Left ventricle myocardium superior (tissue), 1 donor: ENCODE measurements at places on chromosomes 7 and 10. TPM values are rescaled to one million over a fixed set of nuclear protein-coding genes. Genes with fewer than 3 reads are reported as not detected.

The ECHDC3 gene
- total RNA-seq, result 94.6 TPM

The LRRN3 gene
- 10.6 TPM for total RNA-seq

GRCh38 chr7:77349141-77349540, 67.0 kb downstream of the GSAP start:
- no peak for DNase-seq

GRCh38 chr7:145643981-145644380, 472.6 kb upstream of the CNTNAP2 start:
- DNase-seq, result no peak

DNA sequence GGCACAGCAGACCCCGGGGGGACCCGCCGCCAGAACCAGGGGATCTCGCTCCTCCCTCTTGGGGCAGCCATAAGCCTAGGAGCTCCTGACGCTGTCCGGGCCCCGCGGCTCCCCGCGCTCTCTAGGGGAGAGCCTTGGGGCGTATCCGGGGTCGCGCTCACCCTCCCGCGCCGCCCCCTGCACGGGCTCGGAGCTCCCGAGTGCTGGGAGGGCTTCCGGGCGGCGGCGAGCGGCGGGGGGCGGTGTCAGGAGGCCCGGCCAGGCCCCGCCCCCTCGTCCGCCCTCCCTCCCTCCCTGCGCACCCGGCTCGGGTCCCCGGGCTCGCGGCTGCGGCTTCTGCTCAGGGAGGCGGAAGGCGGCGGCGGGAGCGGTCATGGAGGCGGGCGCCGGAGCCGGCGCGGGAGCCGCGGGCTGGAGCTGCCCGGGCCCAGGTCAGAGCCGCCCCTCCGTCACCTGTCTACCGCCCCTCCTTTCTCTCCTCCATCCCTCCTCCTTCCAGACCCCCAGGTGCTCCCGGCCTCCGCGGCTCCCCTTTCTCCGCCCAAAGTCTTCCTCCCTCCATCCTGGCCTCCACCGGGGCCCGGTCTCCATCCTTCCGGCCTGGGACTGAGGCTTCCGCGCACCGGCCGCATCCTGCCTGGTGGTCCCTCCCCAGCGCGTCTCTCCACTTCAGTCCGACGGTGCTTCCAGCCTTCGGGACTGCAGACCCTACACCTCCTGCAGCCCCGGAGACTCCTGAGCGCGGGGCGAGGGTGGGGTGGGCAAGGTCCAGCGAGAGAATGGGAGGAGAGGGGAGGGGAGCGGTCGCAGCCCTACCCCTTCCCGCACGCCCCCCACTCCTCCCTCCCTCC, at the start of gene CCDC136:
CCDC136 (plus strand) TSS at position 848 of the 851 bp plus-strand sequence. CDS start 444 bp downstream, outside the sequence.
- peak; percentile 88 for DNase-seq
